Naive thymus-derived CD8-positive, alpha-beta T cell (primary cell): ENCODE measurements at places on chromosomes 5 and 9.

- H3K36me3 ChIP-seq = no peaks in the 10 kb centered on the region
- no peak overlapping the region for H3K27ac ChIP-seq
- DNase-seq = no peak
Observed at GRCh38 chr5:109601736-109602135, 88.0 kb upstream of the MAN2A1 start.

DNA sequence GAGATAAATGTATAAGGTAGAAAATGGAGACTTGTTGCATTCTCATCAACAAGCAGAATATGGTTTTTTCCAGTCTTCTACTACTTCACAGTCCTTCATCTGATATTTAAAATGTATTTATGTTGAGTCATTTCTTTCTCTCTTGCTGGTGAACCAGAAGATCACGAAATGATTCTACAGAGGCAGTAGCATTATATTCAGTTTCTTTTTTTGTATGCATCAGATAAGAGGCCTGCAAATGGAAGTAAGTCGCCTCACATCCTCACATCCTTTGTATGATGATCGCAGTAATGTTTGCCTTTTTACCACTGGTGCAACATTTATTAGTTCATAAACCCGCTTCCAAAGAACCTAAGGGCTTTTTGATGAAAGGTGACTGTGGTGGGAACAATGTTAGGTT lies 22.1 kb upstream of the IL13 start:
- H3K36me3 ChIP-seq = peaks cover 14% of the 10 kb centered on the region
- no peaks in the 10 kb centered on the region for H3K4me1 ChIP-seq
- no peak overlapping the region for H3K4me3 ChIP-seq

GRCh38 chr5:37882636-37883035 lies 42.8 kb upstream of the GDNF start:
- H3K27ac ChIP-seq = no peak overlapping the region
- no peaks in the 10 kb centered on the region for H3K4me1 ChIP-seq
- H3K4me3 ChIP-seq = no peak overlapping the region
- H3K27me3 ChIP-seq = peaks cover 7% of the 10 kb centered on the region
- DNase-seq = no peak

- no peaks in the 10 kb centered on the region for H3K27me3 ChIP-seq
- no peak for DNase-seq
- peaks cover 4% of the 10 kb centered on the region for H3K4me1 ChIP-seq
- H3K27ac ChIP-seq = no peak overlapping the region
- peaks cover 15% of the 10 kb centered on the region for H3K36me3 ChIP-seq
Observed at GRCh38 chr9:128626181-128626580, 30.5 kb downstream of the DYNC2I2 start.

GRCh38 chr9:129863059-129863690 lies 27.9 kb downstream of the USP20 start:
- peak overlapping the region; percentile 24 for H3K4me3 ChIP-seq
- peaks cover 64% of the 10 kb centered on the region for H3K4me1 ChIP-seq
- H3K27ac ChIP-seq = peak overlapping the region; percentile 86
- peaks cover 19% of the 10 kb centered on the region for H3K36me3 ChIP-seq
- no peaks in the 10 kb centered on the region for H3K27me3 ChIP-seq

GRCh38 chr5:139378101-139378825 lies 4.8 kb downstream of the SLC23A1 start:
- no peak overlapping the region for H3K27ac ChIP-seq
- H3K4me1 ChIP-seq = peaks cover 6% of the 10 kb centered on the region
- H3K27me3 ChIP-seq = no peaks in the 10 kb centered on the region
- no peak for DNase-seq
- H3K36me3 ChIP-seq = peaks cover 8% of the 10 kb centered on the region

DNA sequence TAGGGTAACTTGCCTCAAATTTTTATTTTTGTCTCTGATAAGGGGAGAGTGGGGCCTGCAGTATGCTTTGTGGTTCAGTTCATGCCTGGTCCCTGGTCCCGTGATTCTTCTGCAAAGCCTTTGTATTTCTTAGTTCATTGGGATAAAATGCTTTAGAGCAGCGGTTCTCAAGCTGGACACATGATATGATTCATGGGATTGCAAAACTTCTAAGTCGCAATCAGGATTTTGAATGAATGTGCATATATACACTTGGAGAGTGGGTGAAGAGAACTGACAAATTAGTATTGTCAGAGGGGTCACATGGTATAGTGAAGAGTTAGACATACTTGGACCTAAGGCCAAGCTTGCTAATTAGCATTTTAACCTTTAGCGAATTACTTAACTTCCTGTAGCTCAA lies 265.4 kb upstream of the KLF9 start:
- no peaks in the 10 kb centered on the region for H3K4me1 ChIP-seq
- no peak overlapping the region for H3K4me3 ChIP-seq
- no peak overlapping the region for H3K27ac ChIP-seq
- no peak for DNase-seq
- no peaks in the 10 kb centered on the region for H3K27me3 ChIP-seq

DNA sequence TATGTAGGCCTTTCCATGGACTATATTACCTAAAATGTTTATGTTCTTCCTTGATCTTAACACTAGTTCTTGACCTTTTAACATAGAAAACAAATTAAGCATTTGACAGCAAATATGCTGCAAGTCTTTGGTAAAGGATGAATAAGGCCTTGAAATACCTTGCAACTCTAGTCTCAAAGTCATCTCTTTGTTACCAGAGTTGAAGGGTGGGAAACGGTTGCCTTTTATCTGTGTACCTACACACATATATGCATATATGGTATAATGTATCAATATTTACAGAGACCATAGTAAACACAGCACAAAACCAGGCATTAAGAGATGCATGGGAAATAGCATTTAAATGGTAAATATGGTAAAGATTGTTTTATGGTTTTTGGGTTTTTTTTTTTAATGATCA lies 16.5 kb downstream of the KIF2A start:
- no peak overlapping the region for H3K4me3 ChIP-seq
- H3K27ac ChIP-seq = no peak overlapping the region
- DNase-seq = no peak

- H3K27ac ChIP-seq = no peak overlapping the region
- DNase-seq = no peak
- H3K36me3 ChIP-seq = no peaks in the 10 kb centered on the region
- no peak overlapping the region for H3K4me3 ChIP-seq
- H3K27me3 ChIP-seq = no peaks in the 10 kb centered on the region
Observed at GRCh38 chr9:136880651-136881050, 5.7 kb upstream of the TRAF2 start.

GRCh38 chr9:115000217-115000639 lies 69.8 kb upstream of the TNFSF8 start:
- no peak for DNase-seq
- no peak overlapping the region for H3K27ac ChIP-seq
- H3K36me3 ChIP-seq = no peaks in the 10 kb centered on the region
- H3K4me1 ChIP-seq = peaks cover 14% of the 10 kb centered on the region
- no peak overlapping the region for H3K4me3 ChIP-seq

DNA sequence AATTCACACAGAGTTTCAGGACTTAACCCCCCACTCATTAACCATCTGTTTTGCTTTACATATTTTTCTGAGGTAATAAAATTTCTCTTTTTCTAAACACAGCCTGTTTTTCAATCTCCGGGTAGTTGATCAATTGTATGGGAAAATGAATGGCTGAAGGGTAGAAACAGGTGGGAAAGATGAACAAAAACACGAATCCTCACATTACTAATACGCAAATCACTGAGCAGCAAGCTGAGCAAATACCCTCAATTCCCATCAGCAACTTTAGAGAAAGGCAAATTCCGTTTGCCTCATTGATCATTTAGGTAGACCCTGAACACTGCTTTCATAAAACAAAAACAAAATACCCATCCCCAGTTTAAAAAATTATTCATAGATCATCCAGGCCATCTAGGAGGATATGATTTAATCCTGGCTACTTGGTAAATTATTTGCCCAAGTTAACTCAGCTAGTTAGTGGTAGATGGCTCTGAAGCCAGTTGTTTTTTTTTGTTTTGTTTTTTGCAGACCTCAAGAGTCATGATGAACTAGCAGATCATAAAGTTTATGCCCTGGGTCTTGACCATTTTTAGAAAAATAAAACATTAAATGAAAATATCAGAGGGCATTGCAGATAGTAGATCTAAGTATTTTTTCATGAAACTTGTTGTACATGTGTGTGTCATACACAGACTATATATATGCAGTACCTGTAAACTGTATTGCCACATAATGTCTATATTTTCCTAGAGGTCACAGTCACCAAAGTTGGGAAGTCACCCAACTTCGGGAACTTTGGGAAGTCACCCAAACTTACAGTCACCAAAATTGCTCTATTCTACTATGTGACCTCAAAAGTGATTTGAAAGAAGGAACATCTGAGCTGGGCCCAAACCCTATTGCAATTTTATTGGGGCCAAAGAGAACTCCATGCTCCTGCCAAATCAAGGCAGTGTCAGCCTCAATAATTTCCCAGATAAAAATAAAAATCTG lies 1.6 kb upstream of the CD274 start:
- H3K27me3 ChIP-seq = no peaks in the 10 kb centered on the region
- peak overlapping the region; percentile 96 for H3K27ac ChIP-seq
- H3K36me3 ChIP-seq = no peaks in the 10 kb centered on the region

DNA sequence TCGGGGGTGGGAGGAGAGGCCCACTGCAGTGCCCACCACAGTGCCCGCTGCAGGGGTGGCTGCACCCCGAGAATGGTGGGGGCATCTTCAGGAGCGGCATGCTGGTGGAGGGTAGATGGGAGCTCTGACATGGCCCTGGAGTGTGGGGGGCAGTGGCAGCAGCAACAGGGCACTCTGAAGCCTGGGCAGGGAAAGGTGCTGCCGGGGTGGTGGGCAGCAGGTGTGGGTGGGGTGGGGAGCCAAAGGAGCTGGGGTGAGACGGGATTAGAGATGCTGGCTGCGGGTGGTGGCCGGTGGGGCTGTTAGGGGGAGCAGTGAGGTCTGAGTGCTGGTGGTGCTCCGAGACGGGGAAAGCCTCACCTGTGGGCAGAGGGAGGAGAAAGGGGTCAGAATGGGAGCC lies 18.0 kb downstream of the FAM193B start:
- H3K27ac ChIP-seq = no peak overlapping the region
- peaks cover 10% of the 10 kb centered on the region for H3K4me1 ChIP-seq
- no peaks in the 10 kb centered on the region for H3K27me3 ChIP-seq
- no peak overlapping the region for H3K4me3 ChIP-seq
- peaks cover 66% of the 10 kb centered on the region for H3K36me3 ChIP-seq

- H3K36me3 ChIP-seq = peaks cover 61% of the 10 kb centered on the region
- H3K27ac ChIP-seq = no peak overlapping the region
- DNase-seq = no peak
- H3K27me3 ChIP-seq = no peaks in the 10 kb centered on the region
Observed at GRCh38 chr5:116271446-116272025, 186.7 kb downstream of the COMMD10 start.

- peaks cover 29% of the 10 kb centered on the region for H3K4me1 ChIP-seq
- H3K27ac ChIP-seq = peak overlapping the region; percentile 95
- DNase-seq = no peak
- H3K27me3 ChIP-seq = no peaks in the 10 kb centered on the region
- H3K4me3 ChIP-seq = peak overlapping the region; percentile 93
Observed at GRCh38 chr5:52799358-52799982, 11.8 kb downstream of the ITGA1 start.

GRCh38 chr5:135069895-135070657 lies 36.0 kb upstream of the PITX1 start:
- H3K4me3 ChIP-seq = no peak overlapping the region
- DNase-seq = no peak
- peaks cover 7% of the 10 kb centered on the region for H3K27me3 ChIP-seq

- H3K36me3 ChIP-seq = no peaks in the 10 kb centered on the region
- H3K4me3 ChIP-seq = no peak overlapping the region
- no peaks in the 10 kb centered on the region for H3K4me1 ChIP-seq
- no peak for DNase-seq
- H3K27me3 ChIP-seq = peaks cover 17% of the 10 kb centered on the region
- H3K27ac ChIP-seq = no peak overlapping the region
Observed at GRCh38 chr9:107732781-107733522, 243.4 kb upstream of the KLF4 start.

DNA sequence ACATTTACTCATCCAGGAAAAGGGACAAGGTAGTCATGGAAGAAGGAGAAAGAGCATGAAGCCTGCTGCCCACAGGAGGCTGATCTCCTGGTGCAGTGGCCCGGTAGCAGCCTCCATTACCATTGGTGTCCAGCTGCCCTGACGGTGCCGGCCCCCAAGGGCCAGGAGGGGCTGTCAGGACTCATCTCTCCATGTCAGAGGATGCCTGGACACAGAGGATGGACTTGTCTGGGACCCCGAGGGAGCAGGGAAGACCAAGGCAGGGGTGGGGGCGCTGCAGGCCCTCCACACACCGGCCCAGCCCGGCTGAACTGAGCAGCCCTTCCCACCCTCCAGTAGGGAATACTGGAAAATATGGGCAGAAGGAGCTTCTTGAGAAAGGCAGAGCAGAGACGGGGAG lies 52.2 kb downstream of the IRX2 start:
- H3K27me3 ChIP-seq = no peaks in the 10 kb centered on the region
- DNase-seq = no peak
- H3K27ac ChIP-seq = no peak overlapping the region
- H3K4me3 ChIP-seq = no peak overlapping the region

GRCh38 chr9:107422189-107423185 lies 67.1 kb downstream of the KLF4 start:
- peaks cover 7% of the 10 kb centered on the region for H3K4me1 ChIP-seq
- H3K27ac ChIP-seq = no peak overlapping the region
- DNase-seq = no peak
- no peaks in the 10 kb centered on the region for H3K36me3 ChIP-seq
- H3K4me3 ChIP-seq = no peak overlapping the region
- peaks cover 49% of the 10 kb centered on the region for H3K27me3 ChIP-seq

- H3K4me1 ChIP-seq = no peaks in the 10 kb centered on the region
- H3K27me3 ChIP-seq = no peaks in the 10 kb centered on the region
- no peak for DNase-seq
- H3K27ac ChIP-seq = no peak overlapping the region
- no peak overlapping the region for H3K4me3 ChIP-seq
Observed at GRCh38 chr9:84067821-84068220, 87.2 kb downstream of the RMI1 start.

- no peaks in the 10 kb centered on the region for H3K27me3 ChIP-seq
- no peaks in the 10 kb centered on the region for H3K4me1 ChIP-seq
- H3K27ac ChIP-seq = no peak overlapping the region
- no peaks in the 10 kb centered on the region for H3K36me3 ChIP-seq
- H3K4me3 ChIP-seq = no peak overlapping the region
Observed at GRCh38 chr5:104297076-104297475, 734.5 kb upstream of the NUDT12 start.

- H3K4me1 ChIP-seq = no peaks in the 10 kb centered on the region
- no peak overlapping the region for H3K4me3 ChIP-seq
- no peaks in the 10 kb centered on the region for H3K36me3 ChIP-seq
- no peak overlapping the region for H3K27ac ChIP-seq
- no peak for DNase-seq
Observed at GRCh38 chr5:152623951-152624350, 218.9 kb upstream of the NMUR2 start.
